ENCODE measurements at places on chromosomes 7 and 10.

DNA sequence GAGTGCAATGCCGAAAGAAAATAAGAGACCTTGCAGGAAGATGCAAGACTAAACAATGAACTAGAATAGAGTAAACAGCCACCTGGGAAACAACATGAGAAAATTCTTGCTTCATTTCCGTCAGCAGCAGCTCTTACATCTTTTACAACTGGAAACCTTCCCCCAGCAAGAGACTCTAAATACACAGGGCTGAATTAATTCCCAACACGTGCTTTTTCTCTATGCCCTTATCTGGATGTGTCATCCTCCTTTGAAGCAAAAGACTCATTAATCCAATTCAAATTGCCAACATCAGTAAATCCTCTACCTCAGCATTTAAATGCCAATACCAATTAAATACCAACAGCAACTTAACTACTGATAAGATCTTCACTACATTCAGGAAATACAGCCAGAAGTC, 99.0 kb upstream of the PDE1C start:
- no peak for DNase-seq

- no peak for DNase-seq
These were observed 81.5 kb upstream of the DIP2C start for GRCh38 chr10:770975-771374.

DNA sequence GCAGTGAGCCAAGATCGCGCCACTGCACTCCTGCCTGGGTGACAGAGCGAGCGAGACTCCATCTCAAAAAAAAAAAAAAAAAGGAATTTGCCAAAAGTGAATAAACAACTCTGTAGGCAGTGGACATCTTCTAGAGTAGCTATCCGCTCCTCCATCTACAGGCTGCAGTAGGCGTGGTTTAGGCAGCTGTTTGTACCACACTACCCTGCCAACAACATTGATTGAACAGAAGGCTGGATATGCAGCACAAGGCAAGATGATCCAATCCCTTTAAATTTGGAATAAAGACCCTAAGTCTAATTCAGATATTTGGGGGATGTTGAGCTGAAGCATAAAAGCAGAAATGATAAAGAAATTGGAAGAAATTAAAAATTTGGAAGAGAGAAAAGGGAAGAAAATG, 141.6 kb downstream of the TES start:
- no peak for DNase-seq

DNA sequence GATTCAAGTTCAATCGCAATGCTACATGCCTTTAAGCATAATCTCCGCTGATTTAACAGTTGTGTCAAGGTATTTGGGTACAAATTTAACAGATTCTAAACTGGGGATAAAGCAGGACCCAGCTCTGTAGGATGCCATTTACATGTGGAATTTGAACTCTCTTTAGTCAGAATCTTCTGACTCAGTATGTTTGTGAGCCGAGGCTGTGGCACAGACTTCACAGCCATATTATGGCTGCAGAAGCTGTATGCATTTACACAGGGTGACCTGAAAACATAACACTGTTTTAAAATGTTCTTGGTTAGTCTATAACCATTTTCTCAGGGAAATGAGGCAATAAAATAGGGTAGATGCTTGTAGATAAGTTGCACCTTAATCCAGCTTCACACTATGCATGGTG, 8.7 kb downstream of the PDLIM1 start:
- DNase-seq: no peak

GRCh38 chr10:37860494-37861190, 3.2 kb upstream of the ZNF248 start:
- DNase-seq: no peak
